ENCODE measurements at places on chromosomes 16 and 17. TPM values are rescaled to one million over a fixed set of nuclear protein-coding genes. Genes with fewer than 3 reads are reported as not detected.

The ARHGAP23 gene
- total RNA-seq, result 2.9 TPM

DNA sequence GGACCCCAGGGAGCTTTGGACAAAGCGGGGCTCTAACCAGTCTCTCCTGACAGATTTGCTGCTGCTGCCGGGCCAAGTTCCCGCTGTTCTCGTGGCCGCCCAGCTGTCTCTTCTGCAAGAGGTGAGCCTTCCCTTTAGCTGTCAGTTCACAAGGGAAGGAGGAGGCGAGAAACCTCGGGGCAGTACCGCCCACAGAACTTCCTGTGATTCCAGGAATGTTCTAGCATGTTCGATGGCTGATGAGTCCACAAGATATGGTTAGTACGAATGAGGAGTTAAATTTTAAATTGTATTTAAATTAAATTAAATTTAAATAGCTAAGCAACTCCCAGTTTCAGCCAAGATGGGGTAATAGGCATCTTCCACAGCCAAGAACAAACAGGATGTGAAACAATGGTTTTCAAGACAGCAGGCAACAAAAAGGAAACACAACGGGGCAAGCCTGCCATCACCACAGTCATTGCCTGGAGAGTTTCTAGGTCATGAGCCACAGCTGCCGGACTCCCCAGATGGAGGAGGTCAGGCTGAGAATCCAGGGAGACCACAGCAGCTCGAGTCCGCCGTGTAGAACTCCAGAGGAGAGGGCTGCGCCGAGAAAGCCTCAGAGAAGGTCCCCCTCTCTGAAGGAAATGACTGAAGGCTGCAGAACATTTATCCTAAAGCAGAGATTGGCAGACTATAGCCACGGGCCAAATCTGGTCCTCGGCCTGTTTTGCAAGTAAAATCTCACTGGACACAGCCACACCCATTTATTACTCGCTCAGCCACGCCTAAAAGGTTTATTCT lies 9.5 kb upstream of the TCF25 start:
- no peak for DNase-seq

DNA sequence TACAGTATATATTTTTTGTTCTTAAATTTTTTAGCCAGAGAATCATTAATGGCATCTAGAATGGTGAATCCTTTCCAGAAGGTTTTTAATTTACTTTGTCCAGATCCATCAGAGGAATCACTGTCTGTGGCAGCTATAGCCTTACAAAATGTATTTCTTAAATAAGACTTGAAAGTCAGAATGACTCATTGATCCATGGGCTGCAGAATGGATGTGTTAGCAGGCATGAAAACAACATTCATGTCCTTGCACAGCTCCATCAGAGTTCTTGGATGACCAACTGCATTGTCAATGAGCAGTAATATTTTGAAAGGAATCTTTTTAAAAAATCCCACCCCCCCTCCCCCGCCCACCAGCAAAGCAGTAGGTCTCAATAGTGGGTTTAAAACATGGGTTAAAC lies 51.4 kb downstream of the CACNG1 start:
- DNase-seq, result no peak

DNA sequence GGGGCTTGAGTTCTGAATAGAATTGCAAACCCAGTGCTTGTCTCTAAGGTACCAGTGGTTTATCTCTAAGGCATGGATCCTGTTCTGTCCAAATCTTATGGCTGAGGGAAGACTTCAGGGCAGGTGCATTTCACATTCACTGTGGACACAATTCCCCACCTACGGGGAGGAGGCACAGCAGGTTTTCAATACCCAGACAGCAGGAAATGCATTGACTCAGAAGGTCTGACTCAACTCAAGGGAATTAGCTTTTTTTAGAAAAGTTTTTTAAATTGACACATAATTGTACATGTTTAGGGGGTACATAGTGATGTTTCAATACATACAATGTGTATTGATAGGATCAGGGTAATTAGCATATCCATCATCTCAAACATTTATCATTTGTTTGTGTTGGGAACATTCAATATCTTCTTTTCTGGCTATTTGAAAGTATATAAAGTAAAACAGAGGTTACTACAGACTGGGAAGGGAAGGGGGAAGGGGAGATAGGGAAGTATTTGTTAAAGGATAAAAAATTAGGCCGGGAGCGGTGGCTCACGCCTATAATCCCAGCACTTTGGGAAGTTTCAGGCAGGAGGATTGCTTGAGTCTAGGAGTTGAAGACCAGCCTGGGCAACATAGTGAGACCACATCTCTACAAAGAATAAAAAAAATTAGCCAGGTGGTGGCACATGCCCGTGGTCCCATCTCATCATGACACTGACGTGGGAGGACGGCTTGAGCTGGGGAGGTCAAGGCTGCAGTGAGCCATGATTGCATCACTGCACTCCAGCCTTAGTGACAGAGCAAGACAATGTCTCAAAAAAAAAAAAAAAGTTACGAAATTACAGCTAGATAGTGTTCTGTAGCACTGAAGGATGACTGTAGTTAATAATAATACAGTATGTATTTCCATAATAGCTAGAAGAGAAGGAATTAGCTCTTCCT lies 54.9 kb downstream of the RGS9 start:
- DNase-seq, result no peak

DNA sequence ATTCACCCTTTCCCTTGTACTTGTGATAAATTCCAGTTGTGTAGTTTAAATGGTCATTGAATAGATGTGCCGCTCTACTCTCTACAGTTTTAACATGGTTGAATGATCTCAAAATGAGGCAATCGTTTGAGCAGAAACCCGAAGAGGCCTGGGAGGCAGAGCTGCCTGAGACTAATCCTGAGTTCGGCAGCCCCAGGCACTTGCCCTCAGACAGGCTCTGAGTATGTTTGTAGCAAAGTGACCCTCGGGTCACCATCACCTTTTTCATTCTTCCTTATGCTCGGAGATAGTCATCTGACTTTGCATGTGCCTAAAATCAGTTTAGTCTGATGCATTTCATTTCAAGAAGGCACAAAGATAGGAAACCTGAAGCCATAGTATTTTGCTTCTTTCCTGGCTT lies 184.0 kb upstream of the RBFOX1 start:
- no peak for DNase-seq

DNA sequence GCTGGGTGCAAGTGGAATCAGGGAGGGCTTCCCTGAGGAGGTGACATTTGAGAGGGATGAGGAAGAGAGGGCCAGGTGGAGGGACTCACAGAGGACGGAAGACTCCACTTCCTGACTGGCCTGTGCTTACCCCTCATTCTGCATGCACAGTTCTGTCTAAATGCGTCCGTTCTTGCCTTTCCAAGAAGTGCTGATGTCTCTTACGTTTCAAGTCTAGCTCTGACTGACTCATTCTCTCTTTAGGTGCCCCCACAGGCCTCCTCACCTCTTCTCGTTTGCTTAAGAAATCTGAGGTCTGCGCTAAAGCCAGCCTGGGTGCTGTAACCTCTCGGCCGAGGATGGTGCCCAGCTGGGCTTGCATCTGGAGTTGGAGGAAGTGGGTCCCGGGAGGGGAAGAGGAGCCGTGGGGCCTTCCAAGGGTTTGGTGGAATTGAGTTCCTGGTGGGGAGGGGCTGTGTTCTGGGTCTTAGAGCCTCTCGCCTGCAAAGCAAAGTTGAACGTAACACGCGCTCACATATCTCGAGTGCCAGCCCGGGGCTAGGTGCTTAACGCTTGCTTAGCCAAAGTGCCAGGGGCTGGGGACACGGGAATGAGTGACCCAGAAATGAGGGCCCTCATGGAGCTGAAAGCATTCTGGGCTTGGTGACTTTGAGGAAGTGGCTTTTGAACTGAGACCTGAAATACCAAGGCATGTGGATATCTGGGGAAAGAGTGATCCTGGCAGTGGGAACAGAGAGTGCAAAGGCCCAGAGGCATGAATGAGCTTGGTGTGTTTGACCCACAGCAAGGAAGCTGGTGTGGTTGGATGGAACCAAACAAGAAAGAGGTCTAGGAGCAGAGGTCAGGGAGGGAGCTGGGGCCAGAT lies 4.8 kb downstream of the IL4R start:
- no peak for DNase-seq

- no peak for DNase-seq
Measured at GRCh38 chr16:48082516-48082915, 73.3 kb downstream of the ABCC12 start.

DNA sequence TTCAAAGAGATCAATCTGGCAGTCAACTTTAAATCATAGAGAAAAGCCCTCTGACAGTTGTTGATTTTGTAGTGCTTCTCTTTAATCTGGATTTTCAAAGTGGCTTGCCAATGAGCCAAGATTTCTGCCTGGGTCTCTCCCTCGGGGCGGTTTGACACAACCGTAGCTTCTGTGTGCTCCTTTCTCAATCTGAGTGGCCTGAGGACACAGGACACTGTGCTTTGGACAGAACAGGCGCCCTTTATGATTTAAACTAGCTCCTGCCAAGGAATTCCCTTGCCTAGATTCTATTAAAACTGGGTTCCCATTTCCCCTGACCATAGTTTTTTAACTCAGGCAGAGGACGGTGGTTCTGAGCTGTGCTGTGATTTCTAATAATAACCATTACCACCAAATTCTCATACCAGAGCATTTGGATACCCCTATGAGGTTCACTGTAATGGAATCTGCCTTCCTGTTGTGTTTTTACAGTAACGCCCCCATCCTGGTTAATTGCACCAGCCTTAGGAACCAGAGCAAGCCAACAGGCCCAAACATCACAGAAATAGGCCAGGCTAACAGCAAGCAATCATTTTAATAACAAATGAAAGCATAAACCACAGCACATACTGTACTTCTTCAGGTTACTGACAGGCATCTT lies 4.0 kb downstream of the ZFHX3 start:
- DNase-seq, result no peak

Data from progenitor cell of endocrine pancreas (in vitro differentiated cells).